ENCODE measurements at places on chromosomes 3 and 15.

GRCh38 chr3:150723946-150724345, 20.2 kb upstream of the ERICH6 start:
- DNase-seq: no peak

DNA sequence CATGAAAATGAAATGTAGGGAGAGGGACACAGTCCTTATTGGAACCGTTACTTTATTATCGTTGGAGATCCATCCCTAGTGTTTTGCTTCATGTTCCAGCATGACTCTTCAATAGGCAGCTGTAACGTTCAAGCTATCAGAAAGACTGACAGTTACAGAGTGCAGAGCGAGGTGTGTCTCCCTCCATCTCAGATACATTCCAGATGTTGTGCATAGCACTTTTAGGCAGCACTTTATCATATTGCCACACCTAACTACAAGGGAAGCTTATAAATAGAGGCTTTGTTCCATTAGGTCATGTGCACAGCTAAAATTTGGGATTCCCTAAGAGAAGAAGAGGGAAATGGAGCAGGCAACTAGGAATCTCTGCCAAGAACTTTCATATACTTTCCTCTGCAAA, 1009.6 kb downstream of the ROBO2 start:
- no peak for DNase-seq

- no peak for DNase-seq
Observed at GRCh38 chr3:181710345-181711291, 1.1 kb upstream of the SOX2 start.

DNA sequence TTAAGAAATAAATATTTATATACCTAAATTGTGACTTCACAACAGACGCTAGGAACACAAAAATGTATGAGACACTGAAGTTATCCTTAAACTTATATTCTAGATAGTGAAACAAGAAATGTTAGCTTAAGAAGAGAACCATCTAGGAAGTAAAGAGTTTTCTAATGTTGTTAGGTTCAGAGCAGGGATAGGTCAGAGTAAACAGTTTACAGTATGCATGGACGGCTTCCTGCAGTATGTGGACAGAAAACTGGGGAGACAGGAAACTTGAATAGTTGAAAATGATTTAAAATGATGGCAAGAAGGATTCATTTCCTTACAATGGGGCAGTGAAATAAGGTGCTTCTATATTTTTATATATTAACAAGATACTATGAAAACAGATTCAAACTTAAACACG, 449.8 kb downstream of the MAGI1 start:
- DNase-seq: no peak

DNA sequence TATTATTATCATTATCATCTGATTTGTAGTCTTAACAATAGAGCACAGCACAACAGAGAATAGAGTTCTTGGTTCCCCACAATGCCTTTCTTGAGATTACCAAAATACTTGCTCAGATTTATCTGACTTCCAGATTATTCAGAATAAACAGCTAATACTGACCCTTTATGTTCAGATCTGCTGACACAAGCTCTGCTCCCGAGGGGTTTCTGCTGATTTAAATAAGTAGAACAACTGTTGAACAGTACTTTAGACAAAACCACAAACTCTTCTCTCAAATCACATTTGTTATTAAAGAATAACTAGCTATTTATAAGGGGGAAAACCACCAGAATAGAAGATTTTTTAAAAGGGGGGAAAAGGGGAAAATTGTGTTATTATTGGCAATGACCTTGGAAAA, 380.2 kb upstream of the ATP11B start:
- no peak for DNase-seq

- DNase-seq: no peak
Observed at GRCh38 chr3:138412821-138413551, 21.4 kb upstream of the ESYT3 start.

GRCh38 chr15:41779662-41780157, 5.4 kb downstream of the MAPKBP1 start:
- no peak for DNase-seq

DNA sequence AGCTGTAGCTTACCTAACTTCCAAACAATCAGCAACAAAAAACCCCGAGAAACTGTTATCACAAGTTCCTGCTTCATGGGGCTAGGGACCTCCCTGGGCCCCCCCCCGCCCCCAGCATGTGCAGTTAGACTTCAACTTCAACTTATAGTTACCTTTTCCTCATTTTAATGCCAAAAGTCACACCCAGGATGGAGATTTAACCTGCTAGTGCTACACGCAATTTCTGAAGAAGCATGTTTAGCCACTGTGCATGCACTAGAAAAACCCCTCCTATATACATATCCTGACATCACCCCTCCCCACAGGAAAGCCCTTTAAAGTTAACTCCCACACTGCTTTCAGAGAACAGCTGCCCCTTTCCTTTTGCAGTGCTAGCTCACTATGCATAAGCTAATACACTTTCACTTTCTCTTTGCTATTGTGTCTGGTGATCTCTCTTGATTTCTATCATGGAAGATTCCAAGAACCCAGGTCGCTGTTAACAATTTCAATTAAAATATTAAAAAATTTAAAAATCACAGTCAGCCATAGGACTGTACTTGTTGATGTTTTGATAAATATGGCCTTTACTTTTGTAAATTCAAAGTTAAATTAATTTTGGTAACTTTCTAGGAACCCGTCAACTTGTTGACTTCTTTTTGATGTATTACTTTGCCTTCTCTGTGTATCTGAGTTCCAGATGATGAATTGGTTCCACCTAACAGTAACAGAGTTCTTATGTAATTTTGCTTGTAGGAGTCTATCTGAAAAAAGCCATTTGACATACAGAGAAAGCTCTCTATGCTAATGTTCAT, 75.2 kb upstream of the ACAD9 start:
- no peak for DNase-seq

- DNase-seq: no peak
Observed at GRCh38 chr3:156605686-156606605, 51.0 kb upstream of the SSR3 start.

DNA sequence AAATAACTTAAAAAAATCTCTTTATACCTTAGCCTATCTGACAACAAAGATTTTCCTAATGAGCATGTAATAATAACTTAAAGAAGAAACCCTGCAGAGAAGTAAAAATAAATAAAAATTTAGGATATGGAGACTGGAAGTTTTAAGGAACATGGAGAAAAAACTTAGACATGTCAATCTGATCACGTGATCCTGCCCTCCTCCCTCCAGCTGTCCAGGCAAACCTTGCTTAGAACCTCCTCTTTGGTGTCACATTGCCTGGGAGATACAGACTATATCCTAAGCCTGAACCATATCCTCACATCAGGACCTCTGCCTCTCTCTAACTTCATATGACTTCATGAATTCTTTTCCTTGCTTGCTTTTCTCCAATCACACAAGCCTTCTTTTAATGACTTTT, 275.5 kb downstream of the CNTN3 start:
- DNase-seq: no peak

- no peak for DNase-seq
Observed at GRCh38 chr3:69531576-69532546, 146.0 kb upstream of the FRMD4B start.

Measured in AG04449 (cell line).